GM12878 (cell line): ENCODE measurements at places on chromosomes 7 and 10.

DNA sequence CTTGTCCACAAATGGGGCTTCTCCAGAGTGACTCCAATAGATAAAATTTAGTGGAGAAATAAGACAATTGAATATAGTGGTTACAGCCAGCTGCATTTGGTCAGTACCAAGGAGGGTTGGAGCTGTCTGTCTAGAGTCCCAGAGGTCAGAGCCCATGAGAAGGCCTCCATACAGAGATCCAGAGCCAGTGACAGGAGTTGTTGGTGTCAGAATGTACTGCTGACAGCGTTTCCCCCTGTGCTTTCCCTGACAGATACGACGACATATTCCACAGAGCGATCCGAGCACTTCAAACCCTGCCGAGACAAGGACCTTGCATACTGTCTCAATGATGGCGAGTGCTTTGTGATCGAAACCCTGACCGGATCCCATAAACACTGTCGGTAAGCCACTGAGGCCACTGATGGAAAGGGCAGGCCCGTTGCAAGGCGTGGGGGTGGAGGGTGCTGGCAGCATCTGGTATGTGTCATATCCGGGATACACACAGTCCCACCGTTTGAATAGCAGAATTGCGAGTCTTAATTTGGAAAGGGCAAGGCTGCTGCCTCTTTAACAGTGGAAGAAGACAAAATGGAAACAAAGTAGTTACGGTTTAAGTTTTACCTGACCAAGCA is 483.6 kb downstream of the NRG3 start:
- no peak for DNase-seq

DNA sequence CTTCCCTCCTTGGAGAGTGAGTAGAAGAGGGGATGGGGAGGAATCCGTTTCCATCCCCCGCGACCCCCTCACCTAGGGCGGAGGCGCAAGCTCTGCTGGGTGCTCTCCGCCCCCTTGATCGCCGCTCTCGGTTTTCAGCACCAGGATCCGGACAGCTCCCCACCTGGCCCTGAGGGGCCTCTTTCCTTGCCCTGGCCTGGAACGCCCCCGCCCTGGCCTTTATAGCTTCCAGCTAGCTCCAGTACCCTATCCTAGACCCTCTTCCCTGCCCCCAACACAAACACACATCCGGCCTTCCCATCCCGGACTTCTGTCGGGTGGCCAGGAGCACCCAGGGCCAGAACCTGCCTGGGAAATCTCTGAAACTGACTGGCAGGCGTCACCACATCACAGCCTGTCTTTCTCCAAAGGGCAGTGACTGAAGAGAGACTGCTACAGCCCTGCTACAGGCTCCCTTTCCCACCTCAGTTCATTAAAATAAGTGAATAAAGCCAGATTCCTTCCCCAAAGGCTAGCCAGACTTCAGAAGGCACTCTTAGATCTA is 72.3 kb upstream of the LEP start:
- no peak for DNase-seq

DNA sequence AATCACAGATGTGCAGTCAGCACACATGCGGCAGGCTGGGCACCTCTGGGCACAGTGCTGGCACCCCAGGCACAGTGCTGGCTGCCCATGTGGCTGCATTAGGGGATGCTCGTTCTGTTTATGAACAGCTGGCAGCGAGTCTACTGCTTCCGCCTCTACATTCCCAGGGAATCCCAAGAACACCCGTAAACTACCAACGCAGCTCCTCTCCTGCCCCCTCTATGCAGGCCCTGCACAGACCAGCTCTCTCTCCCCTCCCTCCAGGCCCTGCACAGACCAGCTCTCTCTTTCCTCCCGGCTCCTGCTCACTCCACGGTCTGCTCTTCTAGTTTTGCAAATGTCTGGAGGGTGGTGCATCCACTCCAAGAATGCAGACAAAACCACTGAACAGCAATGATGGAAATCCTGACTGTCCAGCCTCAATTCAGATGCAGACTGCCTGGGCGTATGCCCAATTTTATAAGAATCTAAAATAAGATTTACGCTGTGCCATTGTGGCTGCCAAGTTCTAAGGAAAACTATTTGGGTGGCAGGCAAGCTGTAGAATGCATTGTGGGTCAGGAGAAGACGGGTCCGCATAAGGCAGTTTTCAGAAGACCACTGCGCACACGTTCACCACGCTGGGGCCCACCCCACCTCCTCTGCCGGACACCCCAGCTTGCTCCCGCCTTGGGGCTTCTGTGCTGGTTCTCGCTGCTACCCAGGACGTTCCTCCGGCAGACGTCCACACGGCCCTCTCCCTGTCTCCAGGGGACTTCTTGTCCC is 234.6 kb downstream of the ZMYND11 start:
- DNase-seq: no peak

DNA sequence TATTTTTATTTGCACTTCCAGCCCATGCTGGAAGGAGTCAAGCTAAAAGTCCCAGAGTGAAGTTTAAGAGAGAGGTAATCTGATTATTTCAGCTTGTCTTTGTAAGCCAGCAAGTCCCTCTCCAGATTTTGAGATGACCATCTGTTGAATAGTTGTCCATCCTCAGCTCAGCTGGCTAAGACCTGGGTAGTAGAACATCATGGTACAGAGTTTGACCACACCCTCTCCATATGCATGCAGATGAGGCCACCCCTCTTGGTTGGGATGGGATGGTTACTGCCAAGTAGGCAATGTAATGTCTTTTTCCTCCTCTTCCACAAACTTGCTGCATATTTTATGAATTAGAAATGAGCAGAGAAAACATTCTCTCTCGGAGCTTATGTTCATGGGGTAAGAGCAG is 639.8 kb downstream of the SORCS3 start:
- DNase-seq: no peak

DNA sequence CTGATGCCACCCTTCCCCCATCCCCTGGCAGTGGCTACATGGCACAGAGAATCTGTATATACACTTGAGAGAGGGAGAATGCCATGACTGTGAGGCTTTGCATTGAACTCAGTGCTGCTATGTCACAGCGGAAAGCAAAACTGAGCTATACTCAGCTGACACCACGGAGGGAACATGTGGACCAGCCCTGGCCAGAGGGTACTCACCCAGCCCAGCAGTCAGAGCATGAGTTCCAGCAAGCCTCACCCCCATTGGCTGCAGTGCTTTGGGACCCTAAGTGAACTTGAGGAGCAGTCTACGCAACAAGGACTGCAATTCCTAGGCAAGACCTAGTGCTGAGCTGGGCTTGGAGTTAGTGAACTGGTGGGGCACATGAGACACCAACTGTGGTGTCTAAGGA is 10.3 kb upstream of the AOC1 start:
- no peak for DNase-seq
